Activated CD8-positive, alpha-beta T cell treated with anti-CD3 and anti-CD28 coated beads, Interleukin-2, amount 10 ng/mL, durations not matched to agents 7 days and 5 days (primary cell): ENCODE measurements at places on chromosomes 2 and 18.
A peak's percentile ranks its signal among the peaks of the same experiment; 100 is the strongest.

DNA sequence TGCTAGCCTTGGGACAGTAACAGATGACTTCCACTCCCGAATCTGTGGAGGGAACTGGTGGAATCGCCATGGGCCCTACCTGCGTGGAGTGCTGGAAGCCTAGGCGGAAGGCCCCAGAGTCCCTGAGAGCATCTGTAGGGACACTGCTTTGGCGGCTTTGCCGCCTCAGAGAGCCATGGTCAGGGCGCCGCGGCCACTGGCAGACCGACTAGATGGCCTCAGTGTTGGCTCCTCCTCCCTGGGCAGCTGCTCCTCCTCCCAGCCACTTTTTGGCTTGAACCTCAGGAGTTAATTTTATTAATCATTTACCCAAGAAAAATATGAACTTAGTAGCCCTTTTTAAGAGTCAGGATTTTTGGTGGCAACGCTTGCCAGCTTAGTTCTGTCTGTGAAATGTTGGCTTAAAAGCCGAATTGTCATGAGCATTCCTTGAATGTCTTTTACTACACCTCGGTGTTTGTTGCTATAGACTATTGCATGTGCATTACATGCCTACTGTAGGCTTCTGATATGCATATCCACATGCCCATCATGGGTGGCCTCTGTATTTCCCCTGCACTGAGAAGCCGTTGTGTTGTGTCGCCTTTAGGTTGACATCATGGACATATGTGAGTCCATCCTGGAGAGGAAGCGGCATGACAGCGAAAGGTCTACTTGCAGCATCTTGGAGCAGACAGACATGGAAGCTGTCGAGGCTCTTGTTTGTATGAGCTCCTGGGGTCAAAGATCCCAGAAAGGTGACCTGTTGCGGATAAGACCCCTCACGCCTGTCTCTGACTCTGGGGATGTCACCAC is 2.4 kb downstream of the KLF11 start:
- H3K4me3 ChIP-seq: peak overlapping the region; percentile 40
- H3K36me3 ChIP-seq: peaks cover 14% of the 10 kb centered on the region
- H3K27me3 ChIP-seq: peaks cover 14% of the 10 kb centered on the region

DNA sequence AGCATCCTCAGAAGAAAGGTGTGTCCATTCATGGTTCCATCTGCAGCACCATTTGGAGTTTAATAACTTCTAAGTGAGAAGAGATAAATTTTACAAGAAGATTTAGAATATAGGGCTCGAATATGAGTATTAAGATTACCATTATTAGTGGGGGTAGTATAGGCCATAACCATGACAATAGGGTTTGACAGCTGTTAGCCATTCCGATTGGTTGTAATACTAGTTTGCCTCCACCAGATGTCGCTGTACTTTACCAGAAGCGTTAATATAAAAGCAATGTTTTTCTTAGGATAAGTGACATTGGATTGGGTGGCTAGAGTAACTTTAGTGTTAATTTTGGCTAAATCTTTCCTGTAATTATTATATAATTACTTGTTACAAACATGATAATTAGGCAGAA is 107.5 kb upstream of the SRD5A2 start:
- no peaks in the 10 kb centered on the region for H3K36me3 ChIP-seq
- H3K4me3 ChIP-seq: no peak overlapping the region
- H3K27me3 ChIP-seq: no peaks in the 10 kb centered on the region
- DNase-seq: no peak
- H3K27ac ChIP-seq: no peak overlapping the region
- H3K4me1 ChIP-seq: no peaks in the 10 kb centered on the region

DNA sequence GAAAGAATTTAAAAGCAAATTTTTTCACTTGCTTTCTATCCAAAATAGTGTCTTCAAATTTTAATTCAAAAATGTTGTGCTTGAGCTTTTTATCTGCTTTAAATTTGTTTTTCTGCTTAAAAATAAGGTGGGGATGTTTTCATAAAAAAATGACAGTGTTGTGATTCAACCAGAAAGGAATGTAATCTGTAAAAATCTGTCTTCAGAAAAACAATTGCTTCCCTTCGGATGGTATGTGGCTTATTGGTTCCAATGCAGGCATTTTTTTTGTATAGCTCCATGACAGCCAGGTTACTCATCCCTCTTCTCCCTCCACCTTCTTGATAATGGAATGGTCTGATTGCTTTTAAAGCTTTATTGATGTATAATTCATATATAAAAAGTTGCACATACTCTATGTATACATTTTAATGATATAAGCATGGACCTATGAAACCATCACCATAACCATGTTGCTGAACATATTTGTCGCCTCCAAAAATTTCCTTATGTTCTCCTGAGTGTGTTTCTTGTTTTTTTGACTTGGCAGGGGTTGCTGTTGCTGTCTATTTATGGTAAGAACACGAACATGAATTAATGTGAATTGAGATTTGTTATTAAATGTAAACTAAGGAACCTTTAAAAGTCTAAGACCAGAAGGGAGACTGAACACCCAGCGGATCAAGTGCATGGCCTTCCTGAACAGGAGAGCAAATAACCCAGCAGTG is 363.7 kb upstream of the SPHKAP start:
- H3K27me3 ChIP-seq: no peaks in the 10 kb centered on the region
- H3K4me3 ChIP-seq: no peak overlapping the region
- H3K27ac ChIP-seq: no peak overlapping the region
- H3K4me1 ChIP-seq: no peaks in the 10 kb centered on the region

GRCh38 chr2:207891086-207891844 is 121.6 kb upstream of the FZD5 start:
- no peaks in the 10 kb centered on the region for H3K4me1 ChIP-seq
- H3K4me3 ChIP-seq: no peak overlapping the region
- H3K27me3 ChIP-seq: no peaks in the 10 kb centered on the region
- DNase-seq: no peak

DNA sequence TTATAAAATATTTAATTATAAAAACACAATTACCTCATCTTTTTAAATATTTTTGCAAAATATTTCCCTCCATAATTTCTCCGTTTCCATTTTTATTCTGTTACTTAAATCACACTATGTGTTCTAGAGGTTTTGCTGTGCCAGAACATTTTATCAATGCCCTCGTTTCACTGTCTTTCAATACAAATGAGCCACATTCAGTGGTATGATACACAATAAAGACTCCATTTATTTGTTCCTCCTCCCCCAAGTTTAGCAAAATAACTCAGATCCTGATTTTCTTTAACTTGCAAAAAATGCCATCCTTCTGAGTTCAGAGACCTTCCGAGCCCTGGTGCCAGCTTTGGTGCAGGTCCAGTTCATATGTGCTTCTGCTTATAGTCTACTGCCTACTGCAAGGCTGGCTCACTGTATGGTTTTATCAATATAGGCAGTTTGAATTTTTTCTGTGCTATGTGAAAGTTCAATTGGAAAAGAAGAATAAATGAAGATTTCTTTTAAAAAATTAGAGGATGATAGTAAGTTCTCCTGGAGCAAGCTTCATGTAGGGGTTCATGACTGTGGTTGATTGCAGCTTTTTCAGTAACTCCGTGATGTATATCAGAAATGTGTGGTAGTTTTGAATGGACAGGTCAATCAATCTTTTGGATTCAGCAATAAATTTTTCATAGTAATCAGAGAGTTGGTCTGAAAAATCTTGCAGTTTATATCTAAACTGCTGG is 42.5 kb downstream of the APOB start:
- no peaks in the 10 kb centered on the region for H3K27me3 ChIP-seq
- DNase-seq: no peak
- H3K36me3 ChIP-seq: no peaks in the 10 kb centered on the region
- H3K4me1 ChIP-seq: no peaks in the 10 kb centered on the region

DNA sequence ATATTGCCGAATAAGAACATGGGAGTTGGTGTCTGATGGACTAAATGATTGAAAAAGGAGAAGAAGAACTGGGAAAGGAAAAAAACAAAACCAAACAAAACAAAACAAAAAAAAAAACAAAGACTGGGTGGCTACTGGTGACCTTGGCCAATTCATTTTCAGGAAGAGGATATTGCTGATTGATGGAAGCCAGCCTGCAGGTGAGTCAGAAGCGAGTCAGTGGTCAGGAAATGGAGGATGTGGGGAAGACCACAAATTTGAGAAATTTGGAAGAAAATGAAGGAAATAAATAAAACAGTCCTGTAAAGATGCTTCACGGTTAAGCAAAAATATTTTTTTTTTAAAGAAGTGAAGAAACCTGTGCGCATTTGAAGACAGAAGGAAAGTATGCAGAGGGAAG is 296.9 kb downstream of the ZNF521 start:
- no peak overlapping the region for H3K4me3 ChIP-seq
- DNase-seq: no peak
- H3K27me3 ChIP-seq: no peaks in the 10 kb centered on the region
- no peak overlapping the region for H3K27ac ChIP-seq
- H3K4me1 ChIP-seq: no peaks in the 10 kb centered on the region

GRCh38 chr2:28510184-28510583 is 14.3 kb downstream of the PLB1 start:
- peaks cover 14% of the 10 kb centered on the region for H3K36me3 ChIP-seq
- peaks cover 41% of the 10 kb centered on the region for H3K27me3 ChIP-seq
- H3K4me3 ChIP-seq: no peak overlapping the region
- no peak for DNase-seq
- H3K4me1 ChIP-seq: peaks cover 23% of the 10 kb centered on the region
- H3K27ac ChIP-seq: no peak overlapping the region

DNA sequence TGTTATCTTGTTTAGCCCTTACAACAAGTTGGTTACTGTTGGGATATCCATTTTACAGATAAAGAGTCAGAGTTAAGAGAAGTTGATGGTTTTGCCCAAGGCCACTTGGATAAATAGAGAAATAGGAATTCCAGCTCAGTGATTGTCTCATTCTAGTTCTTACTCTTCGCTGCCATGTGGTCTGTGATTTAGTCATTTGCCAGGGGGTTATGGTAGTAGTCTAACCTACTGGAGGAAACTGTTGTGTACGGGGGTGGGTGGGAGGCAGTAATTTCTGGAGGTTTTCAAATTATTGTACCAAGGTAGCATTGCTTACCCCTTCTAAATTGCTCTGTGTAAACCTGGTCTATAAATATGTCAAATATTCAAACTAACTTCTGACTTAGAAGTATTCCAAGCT is 110.4 kb downstream of the MAP2 start:
- DNase-seq: no peak
- H3K4me3 ChIP-seq: no peak overlapping the region
- H3K36me3 ChIP-seq: no peaks in the 10 kb centered on the region
- no peaks in the 10 kb centered on the region for H3K4me1 ChIP-seq
- peaks cover 6% of the 10 kb centered on the region for H3K27me3 ChIP-seq

DNA sequence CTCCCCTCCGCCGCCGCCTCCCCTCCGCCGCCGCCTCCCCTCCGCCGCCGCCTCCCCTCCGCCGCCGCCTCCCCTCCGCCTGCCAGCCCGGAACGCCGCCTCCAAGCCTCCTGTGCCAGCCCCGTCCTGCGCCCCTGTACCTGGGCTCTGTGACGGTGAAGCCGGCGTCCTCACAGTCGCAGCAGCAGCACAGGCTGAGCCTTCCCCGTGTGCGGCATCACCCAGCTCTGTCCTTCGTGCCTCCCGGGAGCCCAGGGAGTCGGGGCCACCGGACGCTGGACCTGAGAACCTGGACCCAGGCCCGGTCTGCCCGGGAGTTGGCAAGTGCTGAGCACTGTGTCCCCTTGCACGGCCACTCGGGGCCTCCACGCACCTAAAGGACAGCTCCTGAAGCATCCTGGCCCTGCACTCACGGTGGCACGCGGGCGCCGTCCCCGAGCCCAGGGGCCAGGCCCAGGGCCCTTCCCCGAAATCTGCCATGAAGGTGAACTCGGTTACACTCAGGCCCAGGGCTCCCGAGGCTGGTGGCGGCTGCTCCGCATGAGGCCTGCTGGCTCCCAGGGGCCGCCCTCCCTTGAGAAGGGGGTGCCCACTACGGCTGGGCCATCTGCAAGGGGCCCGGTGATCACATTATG is 32.9 kb downstream of the RTP5 start:
- H3K4me1 ChIP-seq: no peaks in the 10 kb centered on the region
- H3K27me3 ChIP-seq: no peaks in the 10 kb centered on the region
- H3K36me3 ChIP-seq: no peaks in the 10 kb centered on the region

DNA sequence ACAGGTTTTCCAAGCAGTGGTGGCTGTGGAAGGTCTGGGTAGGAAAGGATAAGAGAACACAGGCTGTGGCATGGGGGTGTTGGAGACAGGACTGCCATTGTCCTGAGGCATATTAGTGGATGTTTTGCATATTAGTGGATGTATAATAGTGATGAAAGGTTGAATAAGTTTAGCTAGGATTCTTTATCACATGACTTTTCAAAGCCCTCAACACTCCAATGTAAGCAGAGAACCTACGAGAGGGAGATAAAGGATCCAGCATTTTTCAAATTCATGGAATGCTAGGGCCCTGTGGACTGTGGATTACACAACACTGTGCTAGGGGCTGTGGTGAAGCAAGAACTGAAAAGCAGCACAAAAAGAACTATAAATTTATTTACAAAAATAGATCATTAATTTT is 63.2 kb downstream of the POLE4 start:
- no peaks in the 10 kb centered on the region for H3K36me3 ChIP-seq
- no peak for DNase-seq
- H3K27ac ChIP-seq: no peak overlapping the region
- no peak overlapping the region for H3K4me3 ChIP-seq
- peaks cover 6% of the 10 kb centered on the region for H3K27me3 ChIP-seq
- H3K4me1 ChIP-seq: no peaks in the 10 kb centered on the region

DNA sequence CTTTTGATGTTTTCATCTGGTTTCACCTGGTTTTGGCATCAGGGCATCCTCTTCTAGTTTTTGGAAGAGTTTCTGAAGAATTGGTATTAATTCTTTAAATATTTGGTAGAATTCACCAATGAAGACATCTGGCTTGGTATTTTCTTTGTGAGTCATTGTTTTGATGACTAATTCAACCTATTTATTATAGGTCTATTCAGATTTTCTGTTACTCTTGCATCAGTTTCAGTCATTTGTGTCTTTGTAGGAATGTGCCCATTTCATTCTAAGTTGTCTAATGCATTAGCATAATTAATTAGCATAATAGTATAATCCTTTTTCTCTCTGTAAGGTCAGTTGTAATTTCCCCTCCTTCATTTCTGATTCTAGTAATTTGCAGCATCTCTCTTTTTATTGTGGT is 8.0 kb downstream of the GNLY start:
- H3K36me3 ChIP-seq: peaks cover 4% of the 10 kb centered on the region
- no peak overlapping the region for H3K27ac ChIP-seq
- H3K4me1 ChIP-seq: peaks cover 77% of the 10 kb centered on the region
- DNase-seq: no peak
- no peak overlapping the region for H3K4me3 ChIP-seq
